ENCODE measurements at places on chromosomes 6 and 20.

DNA sequence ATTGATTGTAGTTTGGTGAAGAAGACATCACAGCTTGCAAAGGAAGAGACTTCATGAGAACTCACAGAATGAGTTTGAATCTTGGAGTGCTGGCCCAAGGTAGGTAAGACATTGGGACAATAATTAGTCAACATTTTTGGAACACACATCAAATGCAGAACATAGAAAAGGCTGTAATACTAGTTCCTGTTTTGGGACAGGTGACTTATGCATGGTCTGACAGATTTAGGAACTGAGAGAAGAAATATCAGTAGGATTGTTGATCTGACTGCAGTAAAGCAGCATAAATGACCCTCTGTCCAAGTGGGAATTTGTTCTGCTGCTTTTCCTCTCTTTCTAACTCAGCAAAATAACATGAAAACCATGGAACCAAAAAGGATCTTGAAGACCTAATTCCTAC lies 102.3 kb upstream of the MAP3K7 start:
- no peak for DNase-seq

DNA sequence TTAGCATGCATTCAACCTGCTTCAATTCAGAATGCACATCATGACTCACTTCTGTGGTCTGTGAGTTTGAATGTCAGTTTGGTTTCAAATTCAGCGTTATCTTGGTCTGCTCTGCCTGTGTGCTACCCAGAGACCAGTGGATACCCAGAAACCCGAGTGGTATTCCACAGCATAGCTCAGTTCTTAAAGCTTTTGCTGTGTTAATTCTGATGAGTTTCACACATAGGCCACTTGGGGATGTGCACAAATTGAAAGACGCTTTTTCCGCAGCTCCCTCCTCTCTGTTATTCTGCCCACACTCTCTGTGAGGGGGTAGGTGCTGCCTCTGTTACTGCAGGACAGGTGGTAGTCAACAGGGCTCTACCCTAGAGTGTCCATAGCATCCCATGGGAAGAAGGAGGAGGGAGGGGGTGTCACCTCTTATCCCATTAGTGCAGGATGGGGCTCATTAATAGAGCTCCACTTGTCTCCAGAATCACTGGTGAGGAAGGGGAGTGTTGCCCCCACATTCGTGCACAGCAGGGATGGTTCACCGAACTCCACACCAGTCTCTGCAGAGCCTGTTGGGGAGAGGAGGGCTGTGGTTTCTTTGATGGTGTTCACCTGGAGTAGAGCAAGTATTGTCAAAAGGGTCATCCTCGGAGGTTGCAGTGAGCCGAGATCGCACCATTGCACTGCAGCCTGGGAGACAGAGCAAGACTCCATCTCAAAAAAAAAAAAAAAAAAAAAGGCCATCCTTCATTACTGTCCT lies 29.2 kb upstream of the SDCBP2 start:
- DNase-seq: peak; percentile 11

DNA sequence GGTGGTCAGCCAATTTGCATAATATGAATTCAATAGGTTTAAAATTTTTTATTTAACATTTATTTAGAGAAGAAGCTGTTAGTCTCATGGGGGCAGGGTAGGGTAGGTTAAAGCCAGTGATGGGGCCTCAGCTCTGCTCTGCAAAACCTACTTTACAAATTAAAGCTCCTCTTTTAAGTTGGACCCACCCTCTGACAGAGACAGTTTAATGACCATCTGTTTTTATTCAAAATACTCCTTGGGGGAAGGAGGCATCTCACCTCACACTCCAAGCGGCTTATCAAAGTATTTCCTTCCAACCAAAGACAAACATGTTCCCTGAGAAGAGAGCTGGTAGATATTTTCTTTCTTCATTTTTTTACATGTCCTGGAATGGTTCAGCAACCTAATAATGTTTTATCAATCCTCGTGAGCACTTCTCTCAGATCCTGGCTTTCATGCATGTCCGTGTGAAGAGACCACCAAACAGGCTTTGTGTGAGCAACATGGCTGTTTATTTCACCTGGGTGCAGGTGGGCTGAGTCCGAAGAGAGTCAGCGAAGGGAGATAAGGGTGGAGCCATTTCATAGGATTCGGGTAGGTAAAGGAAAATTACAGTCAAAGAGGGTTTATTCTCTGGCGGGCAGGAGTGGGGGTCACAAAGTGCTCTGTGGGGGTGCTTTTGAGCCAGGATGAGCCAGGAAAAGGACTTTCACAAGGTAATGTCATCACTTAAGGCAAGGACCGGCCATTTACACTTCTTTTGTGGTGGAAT lies 184.7 kb downstream of the GJA1 start:
- DNase-seq: no peak

DNA sequence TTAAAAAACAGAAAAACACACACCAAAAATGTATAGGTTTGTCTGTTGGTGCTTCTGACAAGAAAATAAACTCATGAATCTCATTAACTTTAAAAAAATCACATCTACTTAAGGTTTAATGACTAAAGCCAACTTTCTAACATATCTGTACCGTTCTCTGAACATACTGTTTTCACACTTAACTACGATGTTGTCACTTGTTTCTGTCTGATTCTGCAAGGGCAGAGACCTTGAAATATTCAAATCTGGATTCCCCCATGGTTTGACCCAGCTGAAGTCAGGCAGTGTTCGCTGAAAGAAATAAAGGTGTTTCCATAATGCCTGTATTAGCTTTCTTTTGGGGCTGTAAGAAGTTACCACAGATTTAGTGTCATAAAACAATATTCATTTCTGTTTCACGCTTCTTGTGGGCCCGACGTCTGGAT lies 2.7 kb upstream of the ASXL1 start:
- no peak for DNase-seq

DNA sequence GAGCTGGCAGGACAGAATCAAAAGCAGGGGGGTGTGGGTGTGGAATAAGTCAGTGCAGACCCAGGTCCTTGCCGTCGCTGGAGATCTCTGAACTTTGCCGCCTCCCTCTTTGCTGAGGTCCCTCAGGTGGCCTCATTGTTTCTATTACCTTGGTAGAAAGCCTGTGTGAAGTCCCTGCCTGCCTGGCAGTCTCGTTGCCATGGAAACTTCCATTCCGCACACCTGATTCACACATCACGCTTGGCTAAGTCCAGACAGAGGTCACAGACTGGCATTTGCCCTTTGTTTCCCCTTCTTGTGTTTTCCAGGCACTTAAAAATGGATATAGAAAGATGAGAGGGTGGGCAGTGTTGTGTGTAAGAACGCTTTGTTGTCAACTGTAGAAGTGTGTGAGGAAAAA lies 260.6 kb downstream of the PRL start:
- no peak for DNase-seq

DNA sequence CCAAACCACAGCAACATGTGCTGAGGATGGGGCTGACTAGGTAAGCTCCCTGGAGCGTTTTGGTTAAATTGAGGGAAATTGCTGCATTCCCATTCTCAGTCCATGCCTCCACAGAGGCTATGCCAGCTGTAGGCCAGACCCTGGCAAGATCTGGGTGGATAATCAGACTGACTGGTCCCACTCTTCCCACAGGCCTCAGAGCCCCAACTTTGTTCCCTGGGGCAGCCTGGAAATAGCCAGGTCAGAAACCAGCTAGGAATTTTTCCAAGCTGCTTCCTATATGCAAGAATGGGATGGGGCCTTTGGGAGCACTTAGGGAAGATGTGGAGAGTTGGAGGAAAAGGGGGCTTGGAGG lies 1.5 kb upstream of the VEGFA start:
- no peak for DNase-seq

DNA sequence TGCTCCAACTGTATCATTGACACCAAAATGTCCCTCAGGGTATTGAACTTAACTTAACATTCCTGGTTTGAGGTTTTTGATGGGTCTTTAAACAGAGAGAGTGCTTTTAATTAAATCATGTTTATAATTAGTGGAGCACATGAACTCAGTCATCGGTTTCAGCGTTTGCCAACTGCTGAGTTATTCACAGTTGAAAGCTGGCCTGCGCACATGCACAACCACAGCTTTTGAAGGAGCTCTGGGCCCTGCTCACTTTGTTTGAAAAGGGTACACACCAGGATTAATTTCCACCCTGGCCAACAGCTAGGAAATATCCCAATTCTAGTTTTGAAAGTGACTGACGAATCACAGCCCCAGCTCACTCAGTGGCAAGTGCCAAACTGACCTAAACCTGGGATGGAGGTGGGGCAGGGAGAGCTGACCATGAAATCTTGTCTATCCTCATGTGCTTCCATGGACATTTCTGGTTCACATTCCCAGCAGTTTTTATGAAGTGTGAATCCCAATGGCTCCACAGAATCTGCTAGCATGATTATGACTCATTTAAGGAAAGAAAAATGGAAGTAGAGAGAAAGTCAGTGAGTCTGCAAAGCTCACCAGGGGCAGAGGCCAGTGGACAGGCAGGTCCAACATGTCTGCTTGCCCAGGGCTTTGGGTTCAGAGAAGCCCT lies 247.8 kb downstream of the FNDC1 start:
- no peak for DNase-seq

- no peak for DNase-seq
Measured at GRCh38 chr20:62543470-62544302, 67.9 kb upstream of the GATA5 start.

DNA sequence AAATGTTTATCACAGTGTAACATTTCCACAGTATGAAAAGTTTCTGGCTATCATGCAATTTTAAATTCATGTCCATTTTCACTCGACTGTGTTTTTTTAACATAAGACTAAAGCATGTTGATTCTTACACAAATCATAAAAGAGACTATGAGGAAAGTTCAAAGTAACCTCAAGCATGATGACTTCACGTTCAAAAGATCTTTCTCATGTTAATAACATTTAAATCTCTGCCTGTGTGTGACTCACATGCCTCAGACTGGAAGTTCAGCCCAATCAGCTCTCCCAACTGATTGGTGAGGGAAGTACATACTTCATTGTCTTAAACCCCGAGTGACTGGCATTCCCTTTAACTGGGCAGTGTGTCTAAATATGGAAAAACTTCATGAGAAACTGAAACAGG lies 37.4 kb downstream of the ATXN1 start:
- no peak for DNase-seq

- DNase-seq: peak; percentile 49
Measured at GRCh38 chr20:48904566-48905296, 16.8 kb upstream of the ARFGEF2 start.

- no peak for DNase-seq
Measured at GRCh38 chr20:57899554-57899953, 189.7 kb upstream of the PMEPA1 start.

- no peak for DNase-seq
Measured at GRCh38 chr6:56757588-56757984, 114.9 kb upstream of the DST start.
